Cardiac atrium fibroblast (primary cell): ENCODE measurements at places on chromosomes 13 and 19. TPM values are rescaled to one million over a fixed set of nuclear protein-coding genes. Genes with fewer than 3 reads are reported as not detected.

HSD17B14 gene
- total RNA-seq, result 0.49 and 1.8 TPM in 2 replicates

USPL1 gene
- total RNA-seq, result 13.2 and 23.5 TPM in 2 replicates

PDX1 gene
- total RNA-seq, result not detected in 2 replicates

TMEM145 gene
- total RNA-seq, result 1.3 TPM in 1 of 2 replicates, not detected in the other

DENND1C gene
- total RNA-seq, result not detected in 2 replicates

LRRC63 gene
- not detected in 2 replicates for total RNA-seq
